NCI-H526 treated with DMSO at 0.1 percent for 48 hours (cell line): ENCODE measurements at places on chromosomes 1 and 21.
A peak's percentile ranks its signal among the peaks of the same experiment; 100 is the strongest.

- no peak for DNase-seq
Measured at GRCh38 chr1:234535763-234536515, 57.0 kb upstream of the TARBP1 start.

DNA sequence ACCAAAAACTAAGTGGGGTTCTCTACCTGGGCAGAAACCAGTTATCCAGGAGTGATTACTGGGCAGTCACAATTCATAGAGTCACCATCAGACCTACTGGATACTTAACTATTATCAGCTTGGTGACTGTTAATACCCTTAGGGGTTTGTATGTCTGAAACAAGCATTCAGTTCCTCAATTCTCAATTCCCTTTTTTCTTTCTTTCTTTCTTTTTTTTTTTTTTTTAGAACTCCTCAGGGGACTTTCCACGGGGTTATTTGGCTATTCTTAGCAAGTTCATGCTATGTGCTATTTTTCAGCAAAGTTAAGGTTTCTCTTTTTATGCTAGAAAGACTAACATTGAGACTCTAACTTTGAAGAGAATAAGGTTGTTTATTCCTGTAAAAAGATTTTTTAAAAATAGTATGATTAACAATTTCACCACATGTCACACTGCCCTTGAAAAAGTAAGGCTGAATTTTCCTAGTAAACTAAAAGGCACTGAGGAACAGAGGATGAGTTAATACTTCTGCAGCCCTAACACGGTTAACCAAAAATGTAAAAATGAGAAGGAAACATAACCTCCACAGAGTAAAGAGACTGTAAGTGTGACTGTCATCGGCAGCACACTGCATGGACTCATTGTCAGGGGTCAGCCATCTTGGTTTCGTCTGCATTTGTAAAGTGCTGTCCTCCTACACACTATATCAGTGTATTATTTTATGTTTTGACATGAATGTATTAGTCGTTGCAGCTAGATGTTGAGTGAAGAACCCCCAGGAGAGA, 310.2 kb downstream of the NTNG1 start:
- no peak for DNase-seq

DNA sequence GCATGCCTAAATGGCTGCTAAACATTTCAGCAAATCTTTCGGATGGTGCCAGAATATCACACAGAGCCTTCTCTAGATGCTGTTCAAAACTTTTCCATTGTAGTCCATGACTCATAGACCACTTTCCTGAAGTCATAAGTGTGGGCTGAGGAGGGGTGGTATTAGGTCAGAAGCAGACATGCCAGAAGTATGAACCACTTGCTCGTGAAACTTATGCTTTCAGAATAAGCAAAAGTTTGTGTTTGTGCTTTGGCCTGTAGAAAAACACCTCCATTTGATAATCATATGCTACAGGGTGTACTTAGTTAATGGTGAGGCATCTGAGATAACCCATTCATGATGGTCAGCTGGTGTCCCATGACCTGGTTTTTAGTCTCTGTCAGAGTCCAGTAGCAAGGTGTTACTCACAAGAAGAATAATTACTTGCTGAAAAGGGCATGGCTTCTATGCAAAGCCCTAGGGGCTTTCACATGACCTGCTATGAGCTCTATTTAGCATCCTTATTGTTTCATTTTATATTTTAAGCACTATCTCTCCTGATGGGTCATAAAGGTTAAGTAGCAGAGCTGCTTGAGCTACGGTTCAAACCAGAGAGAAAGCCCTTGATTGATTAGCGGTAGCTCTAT, 183.1 kb upstream of the IVNS1ABP start:
- DNase-seq: no peak

GRCh38 chr1:85494074-85494903, 29.3 kb upstream of the DDAH1 start:
- DNase-seq: peak; percentile 58

- DNase-seq: no peak
Measured at GRCh38 chr1:31575369-31576140, 760 bp upstream of the TINAGL1 start.

DNA sequence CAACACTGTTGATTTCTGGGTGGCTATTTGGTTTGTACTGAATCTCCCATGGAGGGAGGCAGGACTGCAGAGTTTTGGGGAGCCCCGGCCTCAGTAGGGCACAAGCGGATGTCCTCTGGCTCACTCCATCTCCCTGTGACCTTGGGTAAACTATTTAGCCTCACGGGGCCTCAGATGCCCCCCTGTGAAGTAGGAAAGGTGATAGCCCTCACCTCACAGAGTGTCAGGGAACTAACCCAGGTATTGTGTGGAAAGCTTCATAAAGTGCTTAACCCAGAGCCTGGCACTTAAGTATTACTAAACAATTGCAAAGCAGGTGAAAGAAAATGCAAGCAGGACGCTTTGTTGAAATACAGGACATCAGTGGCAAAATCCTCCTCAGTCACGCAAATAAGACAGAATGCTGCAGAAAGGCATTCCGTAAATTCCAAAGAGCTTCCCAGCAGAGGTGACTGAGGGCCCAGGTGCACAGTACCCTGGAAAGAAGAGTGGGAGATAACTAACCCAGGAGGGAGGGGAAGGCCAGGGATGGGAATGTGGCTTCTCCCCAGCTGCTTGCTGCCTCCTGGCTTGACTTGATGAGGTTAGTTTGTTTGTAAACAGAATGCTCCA, 436.3 kb downstream of the PRDM2 start:
- DNase-seq: no peak

GRCh38 chr1:15681349-15682292, 2.5 kb upstream of the PLEKHM2 start:
- DNase-seq: no peak

- peak; percentile 18 for DNase-seq
Measured at GRCh38 chr1:21255284-21255942, 34.9 kb downstream of the ECE1 start.

DNA sequence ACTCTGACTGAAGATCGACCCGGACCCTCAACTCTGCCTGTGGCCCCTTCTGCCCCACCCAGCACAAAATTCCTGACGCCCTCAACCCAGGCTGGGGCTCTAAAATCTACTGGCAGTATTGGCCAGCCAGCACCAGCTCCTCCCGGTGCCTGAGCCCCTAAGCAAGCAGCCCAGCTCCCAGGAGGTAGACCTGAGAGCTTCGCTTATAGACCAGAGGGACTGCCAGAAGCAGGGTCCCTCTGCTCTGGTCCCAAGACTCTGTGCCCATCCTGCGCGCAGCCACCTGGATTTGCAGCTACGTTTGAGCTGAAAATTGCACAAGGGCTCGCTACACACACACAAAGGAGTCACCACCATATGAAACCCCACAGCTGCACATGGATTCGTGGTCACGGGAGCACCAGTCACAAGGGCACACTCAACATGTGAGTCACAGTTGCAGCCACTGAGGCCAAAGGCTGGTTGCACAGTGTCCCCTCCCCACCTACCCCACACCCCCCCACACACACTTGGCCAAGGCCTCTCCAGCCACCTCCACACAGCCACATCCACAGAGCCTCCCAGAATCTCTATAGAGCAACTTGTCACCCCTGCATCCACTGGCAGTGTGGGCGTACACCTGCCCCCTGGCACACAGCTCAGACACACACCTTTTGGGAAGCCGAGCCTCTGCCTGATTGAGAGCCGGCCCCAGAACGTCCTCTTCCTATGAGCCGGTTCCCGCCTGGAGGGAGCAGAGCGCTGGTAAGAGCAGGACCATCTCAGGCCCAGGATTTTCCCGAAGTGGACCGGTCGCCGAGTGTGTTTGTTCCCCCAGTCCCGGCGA, 1.1 kb upstream of the DMBX1 start:
- DNase-seq: peak; percentile 29

DNA sequence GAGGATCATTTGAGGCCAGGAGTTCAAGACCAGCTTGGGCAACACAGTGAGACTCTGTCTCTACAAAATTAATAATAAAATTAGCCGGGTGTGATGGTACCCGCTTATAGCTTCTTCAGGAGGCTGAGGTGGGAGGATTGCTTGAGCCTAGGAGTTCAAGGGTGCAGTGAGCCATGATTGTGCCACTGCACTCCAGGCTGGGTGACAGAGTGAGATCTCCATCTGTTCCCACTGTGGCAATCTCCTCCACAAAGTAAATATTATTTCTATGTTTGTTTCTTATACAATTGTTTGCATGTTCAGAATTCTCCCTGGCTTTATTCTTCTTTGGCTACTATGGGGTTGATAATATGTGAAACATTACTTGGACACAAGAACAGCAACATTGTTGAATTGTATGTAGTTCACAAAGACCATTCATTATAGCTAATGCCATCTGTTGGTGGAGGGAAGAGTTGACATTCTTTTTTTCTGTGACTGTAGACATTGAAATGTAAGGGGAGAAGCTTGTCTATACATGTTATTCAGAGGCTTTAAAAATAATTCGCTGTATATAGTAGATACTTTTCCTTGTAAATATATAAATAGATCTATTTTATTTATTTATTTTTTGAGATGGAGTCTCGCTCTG, 47.8 kb upstream of the SRSF10 start:
- no peak for DNase-seq

GRCh38 chr1:223133306-223133823, 9.7 kb downstream of the TLR5 start:
- DNase-seq: no peak

- DNase-seq: no peak
Measured at GRCh38 chr1:105652109-105652508, 1404.4 kb upstream of the PRMT6 start.

DNA sequence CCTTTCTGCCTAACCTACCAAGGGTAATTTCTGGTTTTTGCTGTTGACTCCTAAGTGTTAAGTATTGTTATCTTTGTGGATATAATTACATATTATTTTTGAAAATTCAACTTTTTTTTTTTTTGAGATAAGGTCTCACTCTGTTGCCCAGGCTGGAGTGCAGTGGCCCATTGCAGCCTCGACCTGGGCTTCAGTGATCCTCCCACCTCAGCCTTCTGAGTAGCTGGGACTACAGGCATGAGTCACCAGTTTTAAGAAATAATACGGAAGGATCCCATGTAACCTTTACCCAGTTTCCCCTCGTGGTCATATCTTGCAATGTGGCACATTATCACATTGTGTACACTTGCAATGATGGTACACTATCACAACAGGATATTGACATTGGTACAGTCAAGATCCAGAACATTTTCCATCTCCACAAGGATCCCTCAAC, 3.1 kb downstream of the CHD1L start:
- no peak for DNase-seq

GRCh38 chr1:160363010-160363409, 3.9 kb upstream of the NHLH1 start:
- no peak for DNase-seq

- DNase-seq: no peak
Measured at GRCh38 chr1:29381426-29381825, 145.1 kb downstream of the PTPRU start.

- DNase-seq: no peak
Measured at GRCh38 chr1:67785847-67786753, 47.2 kb downstream of the GNG12 start.

DNA sequence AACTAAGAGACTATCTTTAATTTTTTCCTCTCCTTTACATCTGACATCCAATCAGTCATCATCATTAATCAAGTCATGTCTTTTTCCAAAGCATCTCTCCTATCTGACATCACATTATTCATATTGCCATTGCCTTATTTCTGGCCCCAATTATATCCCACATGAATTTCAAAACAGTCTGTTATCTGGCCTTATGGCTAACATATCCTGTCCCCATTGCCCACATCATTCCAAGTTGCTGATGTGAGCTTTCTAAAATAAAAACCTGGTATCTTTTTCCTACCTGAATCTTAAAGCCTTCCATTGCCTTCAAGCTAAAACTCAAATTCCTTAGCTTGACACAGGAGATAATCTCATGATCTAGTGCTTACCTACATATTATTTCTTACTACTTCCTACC, 283.9 kb downstream of the LRRC40 start:
- DNase-seq: no peak

GRCh38 chr1:77287535-77287934, 5.7 kb downstream of the AK5 start:
- DNase-seq: no peak

- no peak for DNase-seq
Measured at GRCh38 chr1:29196863-29197589, 15.3 kb upstream of the SRSF4 start.

- DNase-seq: no peak
Measured at GRCh38 chr1:60904099-60904851, 178.1 kb upstream of the NFIA start.

- DNase-seq: no peak
Measured at GRCh38 chr21:41566500-41567014, 58.6 kb upstream of the TMPRSS2 start.

GRCh38 chr21:39688010-39688409, 57.0 kb upstream of the IGSF5 start:
- DNase-seq: no peak

DNA sequence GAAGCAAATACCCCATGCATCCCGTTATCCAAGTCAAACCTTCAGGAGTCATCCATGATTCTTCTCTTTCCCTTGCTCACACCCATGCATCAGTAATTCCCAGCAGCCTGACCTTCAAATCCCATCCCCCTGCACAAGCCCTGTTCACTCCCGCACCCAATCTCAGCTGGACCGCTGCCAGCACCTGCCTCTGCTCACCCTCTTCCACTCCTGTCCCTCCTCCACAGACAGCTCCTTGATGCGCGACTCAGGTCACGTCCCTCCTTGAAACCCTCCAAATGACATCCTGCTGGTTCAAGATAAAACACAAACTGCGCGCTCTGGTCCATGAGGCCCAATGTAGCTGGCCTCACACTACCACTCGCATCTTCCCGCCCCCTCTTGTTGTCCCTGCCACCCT, 43.4 kb upstream of the MPZL1 start:
- no peak for DNase-seq

- no peak for DNase-seq
Measured at GRCh38 chr21:16418226-16418625, 688.4 kb downstream of the USP25 start.

GRCh38 chr1:14413819-14414490, 184.5 kb upstream of the KAZN start:
- no peak for DNase-seq

- no peak for DNase-seq
Measured at GRCh38 chr1:118636004-118636403, 352.1 kb downstream of the TBX15 start.

- DNase-seq: peak; percentile 37
Measured at GRCh38 chr1:49465486-49466185, 558.1 kb downstream of the AGBL4 start.

DNA sequence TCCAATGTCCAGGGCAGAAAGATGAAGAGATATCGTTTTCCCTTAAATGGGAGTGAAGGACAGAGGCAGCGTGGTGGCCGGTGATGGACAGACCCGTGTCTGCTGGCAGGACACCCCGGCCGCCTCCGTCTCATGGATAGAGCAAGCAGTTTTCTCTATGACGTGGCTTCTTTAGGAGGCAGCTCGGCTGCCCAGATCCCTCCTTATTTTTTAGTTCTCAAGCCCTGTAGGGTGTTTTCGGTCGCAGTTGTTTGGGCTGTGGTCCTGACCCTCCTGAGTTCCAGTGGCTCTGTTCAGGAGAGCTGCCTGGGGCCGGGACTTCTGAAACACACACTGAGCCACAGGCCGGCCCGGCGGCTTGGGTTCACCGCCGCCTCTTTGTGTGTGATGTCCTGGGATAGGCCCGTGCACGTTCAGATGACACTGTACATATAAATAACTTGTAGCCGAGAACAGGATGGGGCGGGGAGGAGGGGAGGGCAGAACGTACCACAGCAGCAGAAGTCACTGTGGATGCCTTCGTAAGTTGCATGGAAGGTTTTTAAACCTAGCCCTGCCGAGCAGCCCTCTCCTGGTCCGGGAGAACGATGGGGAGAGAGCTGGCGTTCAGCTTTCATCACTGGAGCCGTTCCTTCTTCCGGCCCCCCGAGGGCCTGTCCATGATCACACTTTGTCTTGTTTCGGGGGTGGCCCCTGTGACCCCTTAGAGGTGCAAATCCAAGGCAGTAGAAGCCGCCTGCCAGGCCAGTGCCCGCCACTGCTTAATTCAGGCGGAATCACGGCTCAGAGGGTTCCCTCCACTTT, 65.2 kb downstream of the SIK1 start:
- DNase-seq: peak; percentile 77
